ENCODE measurements at places on chromosomes 3 and 15.

GRCh38 chr3:136787349-136787748, 31.6 kb upstream of the SLC35G2 start:
- DNase-seq: no peak

GRCh38 chr3:61005591-61005990, 245.7 kb downstream of the FHIT start:
- no peak for DNase-seq

- no peak for DNase-seq
Observed at GRCh38 chr3:165817160-165817709, 20.0 kb downstream of the BCHE start.

- no peak for DNase-seq
Observed at GRCh38 chr3:118267588-118267987, 767.1 kb downstream of the IGSF11 start.

GRCh38 chr3:184543843-184544512, 17.6 kb upstream of the EPHB3 start:
- no peak for DNase-seq

DNA sequence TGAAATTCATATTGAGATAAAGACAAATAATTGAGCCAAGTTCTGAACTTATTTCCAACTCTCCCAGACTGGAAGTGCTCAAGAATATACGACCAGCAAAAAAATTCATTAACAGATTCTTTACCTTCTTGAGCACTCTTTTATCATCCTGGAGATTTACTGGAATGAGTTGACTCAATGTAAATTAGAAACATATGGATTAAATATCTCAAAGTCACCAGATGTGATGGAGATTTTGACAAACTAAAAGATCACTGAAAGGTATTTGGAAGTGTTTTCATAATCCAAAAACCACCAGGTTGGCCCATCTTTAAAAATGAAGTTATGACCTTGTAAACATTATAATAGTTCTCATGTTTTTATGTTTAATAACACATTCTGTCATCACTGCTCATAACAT, 433.2 kb upstream of the RASGRP1 start:
- DNase-seq: no peak

- no peak for DNase-seq
Observed at GRCh38 chr15:74240897-74241614, 4.9 kb downstream of the CCDC33 start.

- DNase-seq: no peak
Observed at GRCh38 chr15:62495670-62496614, 330.9 kb upstream of the C2CD4B start.

Data from C1 segment of cervical spinal cord (tissue), 14 donors.